ENCODE measurements at places on chromosomes 2 and 18. TPM values are rescaled to one million over a fixed set of nuclear protein-coding genes. Genes with fewer than 3 reads are reported as not detected.

Gene REG3G
- not detected for total RNA-seq

DNA sequence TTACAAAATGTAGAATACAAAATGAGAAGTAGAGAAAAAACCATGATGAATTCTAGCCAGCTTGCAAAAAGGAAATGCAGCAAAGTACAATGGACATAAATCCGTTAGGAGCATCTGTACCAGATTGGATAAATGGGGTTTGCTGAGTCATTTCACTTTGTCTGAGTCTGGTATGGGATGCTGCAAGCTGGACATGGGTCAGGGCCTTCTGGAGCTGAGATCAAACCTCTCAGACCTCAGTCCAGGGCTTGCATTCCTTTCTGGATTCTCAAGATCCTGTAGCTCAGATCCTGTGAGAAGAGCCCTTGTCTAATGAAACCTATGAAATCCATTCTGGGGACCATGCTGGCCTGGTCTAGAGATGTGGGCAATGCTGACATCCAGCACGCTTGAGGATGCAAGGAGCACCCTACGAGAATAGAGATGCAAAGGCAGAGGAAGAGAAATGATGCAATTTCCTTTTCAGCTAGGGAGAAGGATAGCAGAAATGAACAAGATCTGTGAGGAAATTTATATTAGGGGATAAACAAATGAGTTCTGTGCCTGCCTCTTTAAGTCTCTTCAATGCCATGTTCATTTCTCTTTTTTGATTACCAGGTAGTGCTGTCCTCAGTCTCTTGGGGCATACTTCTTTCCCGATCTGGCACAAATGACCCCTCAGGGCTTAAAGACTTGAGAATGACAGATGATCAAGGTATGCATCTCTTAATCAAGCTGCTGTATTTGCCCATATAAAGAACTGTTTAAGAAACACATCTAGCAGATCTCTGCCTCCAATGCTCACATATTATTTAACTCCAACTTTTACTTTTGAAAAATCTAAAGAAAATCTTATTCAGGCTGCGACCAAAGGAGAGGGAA, 230.4 kb downstream of the MEIS1 start:
- DNase-seq, result no peak

Gene LIMS1
- 53.8 TPM for total RNA-seq

DNA sequence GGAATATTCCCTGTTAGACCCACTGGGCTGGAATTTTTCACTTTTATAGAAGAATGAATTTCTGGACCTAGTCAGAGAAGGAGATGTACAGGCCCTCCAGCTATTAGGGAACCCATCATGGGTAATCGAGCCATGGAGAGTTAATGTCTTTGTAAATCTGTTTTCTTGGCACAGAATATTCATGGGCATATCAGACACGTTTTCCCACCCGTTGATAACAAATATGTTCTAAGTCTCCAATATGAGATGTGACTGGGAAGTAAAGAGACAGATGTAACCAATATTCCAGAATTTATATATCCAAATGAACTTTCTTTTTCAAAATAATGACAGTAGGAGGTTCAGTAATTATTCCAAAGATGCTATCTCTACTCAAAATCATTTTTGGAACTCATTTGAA, 38.7 kb downstream of the CCDC85A start:
- no peak for DNase-seq

Gene AGAP1
- total RNA-seq, result 14.7 TPM

Gene SIX2
- total RNA-seq, result not detected

DNA sequence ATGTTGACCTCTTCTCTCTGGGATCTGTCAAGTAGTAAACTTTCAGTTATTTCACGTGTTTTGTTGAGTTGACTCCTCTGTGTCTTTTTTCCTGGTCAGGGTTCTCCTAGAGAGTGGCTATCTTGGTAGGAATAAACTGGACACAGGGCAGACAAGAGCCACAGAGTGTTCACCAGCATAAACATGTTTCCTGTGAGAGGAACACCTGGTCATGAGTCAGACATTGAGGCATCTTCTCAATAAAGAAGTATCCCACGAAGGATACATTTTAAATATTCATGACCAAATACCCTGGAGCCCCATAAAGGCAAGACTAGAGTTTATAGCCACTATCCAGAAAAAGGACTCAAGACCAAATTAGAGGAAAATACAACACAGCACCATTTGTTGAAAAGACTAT, 269.7 kb upstream of the ZNF521 start:
- no peak for DNase-seq

GRCh38 chr2:154698721-154699574, 453 bp downstream of the KCNJ3 start:
- DNase-seq, result no peak

Gene LBX2
- 0.45 TPM for total RNA-seq

- DNase-seq, result no peak
Observed at GRCh38 chr18:27861539-27861938, 315.4 kb downstream of the CDH2 start.

DNA sequence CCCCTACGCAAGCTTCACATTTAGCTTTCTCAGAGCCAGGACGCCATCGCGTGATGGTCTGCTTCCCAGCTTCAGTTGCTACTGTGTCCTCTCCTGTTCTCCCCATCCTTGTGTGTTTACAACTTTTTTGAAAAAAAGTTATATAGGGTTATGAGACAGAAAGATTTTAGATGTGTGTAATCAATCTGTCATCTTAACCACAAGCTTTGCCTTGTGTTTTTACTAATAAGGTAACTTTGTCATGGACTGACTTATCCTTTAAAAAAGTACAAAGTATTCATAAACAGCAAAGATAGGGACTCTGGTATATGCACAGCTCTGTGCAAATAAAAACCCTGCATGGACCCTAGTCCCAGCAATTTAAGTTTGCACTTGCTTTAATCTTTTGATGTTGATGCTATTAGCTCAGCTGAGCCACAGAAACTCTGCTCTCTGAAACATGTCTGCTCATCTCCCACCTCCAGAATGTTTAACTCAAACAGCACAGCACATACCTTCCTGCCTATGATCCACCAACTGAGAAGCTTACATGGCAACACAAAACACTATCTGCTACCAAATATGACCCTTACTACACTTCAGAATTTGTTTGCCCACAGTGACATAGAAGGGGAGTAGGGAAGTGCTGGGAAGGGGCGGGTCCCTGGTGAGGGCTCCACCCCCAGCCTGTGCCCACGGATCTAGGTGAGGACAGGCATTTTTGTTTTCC, 42.7 kb downstream of the SAP130 start:
- no peak for DNase-seq

Gene LRRC30
- not detected for total RNA-seq

Measured in A172 (cell line).